ENCODE measurements at places on chromosomes 13 and 19.

GRCh38 chr19:19732579-19733501 lies at the start of gene ZNF14:
TSS of gene ZNF14 (minus strand) at chr19:19733112. CDS start at chr19:19732958, 154 bp downstream.
- DNase-seq = peak; percentile 78

DNA sequence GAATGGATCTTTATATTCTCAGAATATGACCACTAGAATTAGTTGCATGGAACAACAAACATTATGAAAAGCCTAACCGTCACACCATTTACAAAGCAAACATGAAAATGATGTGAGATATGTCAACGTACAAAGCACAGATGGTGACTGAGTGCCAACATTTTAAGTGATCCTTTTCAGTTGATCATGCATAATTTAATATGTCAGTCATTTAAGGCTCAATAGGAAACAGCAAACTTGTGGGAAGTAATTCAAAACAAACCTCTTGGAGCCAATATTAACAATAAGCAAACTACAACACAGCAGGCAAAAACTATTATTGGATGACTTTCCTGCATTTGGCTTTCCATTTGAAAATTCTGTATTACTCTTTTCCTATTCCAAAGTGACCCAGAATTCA lies 277.6 kb downstream of the SLITRK6 start:
- DNase-seq = no peak

DNA sequence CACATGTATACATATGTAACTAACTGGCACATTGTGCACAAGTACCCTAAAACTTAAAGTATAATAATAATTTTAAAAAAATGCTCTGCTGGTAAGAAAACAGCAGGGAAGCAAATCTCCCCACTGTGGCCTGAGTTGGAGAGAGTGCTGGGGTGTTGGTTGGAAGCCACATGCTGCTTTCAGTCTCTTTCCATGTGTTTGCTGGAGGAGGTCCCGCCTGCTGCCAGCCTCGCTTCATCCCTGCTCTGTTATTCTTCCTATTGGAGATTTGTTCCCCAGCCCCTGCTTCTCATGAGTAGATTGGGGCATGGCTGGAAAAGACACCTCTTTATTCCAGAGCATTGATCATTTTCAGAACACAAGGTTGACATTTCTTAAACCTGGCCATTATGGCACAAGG lies 230.5 kb downstream of the FGF9 start:
- no peak for DNase-seq

DNA sequence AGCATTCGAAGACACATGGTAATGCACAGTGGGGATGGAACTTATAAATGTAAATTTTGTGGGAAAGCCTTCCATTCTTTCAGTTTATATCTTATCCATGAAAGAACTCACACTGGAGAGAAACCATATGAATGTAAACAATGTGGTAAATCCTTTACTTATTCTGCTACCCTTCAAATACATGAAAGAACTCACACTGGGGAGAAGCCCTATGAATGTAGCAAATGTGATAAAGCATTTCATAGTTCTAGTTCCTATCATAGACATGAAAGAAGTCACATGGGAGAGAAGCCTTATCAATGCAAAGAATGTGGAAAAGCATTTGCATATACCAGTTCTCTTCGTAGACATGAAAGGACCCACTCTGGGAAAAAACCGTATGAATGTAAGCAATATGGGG lies 16.2 kb upstream of the ZNF763 start:
- no peak for DNase-seq

DNA sequence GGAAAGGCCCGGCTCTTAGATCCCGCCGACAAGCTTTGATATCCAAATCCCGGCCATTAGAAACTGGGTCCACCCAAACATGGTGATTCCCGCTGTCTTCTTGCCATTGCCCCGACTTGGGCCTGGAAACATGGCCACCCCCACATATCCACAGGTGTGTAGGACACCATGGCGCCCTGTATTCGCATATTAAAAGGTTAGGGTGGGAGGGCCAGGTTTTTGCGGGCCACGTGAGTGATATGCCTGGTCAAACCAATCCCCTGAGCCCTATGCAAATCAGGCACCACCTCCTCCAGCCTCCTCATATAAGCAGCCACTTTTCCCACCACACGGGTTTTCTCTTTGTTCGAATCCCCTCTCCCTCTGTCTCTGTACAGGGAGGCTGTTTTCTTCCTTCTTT lies 766.4 kb downstream of the UQCRFS1 start:
- no peak for DNase-seq

GRCh38 chr19:1862424-1863327 lies 703 bp downstream of the KLF16 start:
- DNase-seq = no peak

DNA sequence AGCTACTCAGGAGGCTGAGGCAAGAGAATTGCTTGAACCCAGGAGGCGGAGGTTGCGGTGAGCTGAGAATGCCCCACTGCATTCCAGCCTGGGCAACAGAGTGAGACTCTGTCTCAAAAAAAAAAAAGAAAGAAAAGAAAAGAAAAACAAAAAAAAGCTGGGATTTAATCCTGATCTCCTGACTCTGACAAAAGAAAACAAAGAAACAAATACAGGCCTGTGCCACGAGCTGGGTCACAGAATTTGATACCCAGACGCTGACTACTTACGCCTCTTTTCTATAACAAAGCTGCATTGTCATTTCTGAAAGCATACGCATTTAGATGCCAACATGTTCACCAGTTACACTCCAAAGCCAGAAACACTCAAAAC lies 18.2 kb upstream of the GTF2F2 start:
- no peak for DNase-seq

GRCh38 chr13:70430256-70430655 lies 322.0 kb upstream of the KLHL1 start:
- no peak for DNase-seq

DNA sequence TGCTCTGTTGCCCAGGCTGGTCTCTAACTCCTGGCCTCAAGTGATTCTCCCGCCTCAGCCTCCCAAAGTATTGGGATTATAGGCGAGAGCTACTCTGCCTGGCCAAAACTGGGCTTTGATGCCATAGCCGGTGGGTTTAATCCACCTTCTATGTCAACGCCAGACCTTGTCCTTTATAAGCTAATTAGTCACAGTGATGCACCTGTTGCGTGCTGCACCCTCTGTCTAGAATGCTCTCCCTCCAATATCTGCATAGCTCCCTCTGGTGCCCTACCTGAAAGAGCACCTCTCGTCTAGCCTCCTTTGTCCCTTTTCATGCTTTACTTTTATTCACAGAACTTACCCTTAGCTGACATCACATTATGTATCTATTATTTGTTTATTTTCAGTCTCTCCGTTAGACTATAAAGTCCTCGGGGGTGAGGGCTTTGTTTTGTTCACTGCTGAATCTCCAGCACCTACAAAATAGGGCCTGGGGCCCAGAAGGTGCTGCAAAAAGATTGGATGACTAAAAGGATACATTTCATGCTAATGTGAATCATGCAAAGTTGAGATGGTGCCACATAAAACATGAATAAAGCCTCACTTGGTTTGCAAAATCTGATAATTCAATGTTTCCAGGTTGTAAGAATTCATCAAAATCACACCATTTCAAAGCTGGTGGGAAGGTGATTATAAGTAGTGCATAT lies 148.1 kb downstream of the USP12 start:
- DNase-seq = no peak

GRCh38 chr13:91491980-91492379 lies 93.6 kb downstream of the GPC5 start:
- no peak for DNase-seq
